Putamen (tissue), 1 donor: ENCODE measurements at places on chromosomes 4 and X.

GRCh38 chrX:43897290-43897689 is 15.0 kb upstream of the MAOB start:
- DNase-seq, result no peak

GRCh38 chr4:60809486-60809800 is 390.7 kb upstream of the ADGRL3 start:
- DNase-seq, result no peak

GRCh38 chr4:78310007-78310739 is 241.4 kb upstream of the ANXA3 start:
- DNase-seq, result no peak

GRCh38 chrX:11446336-11446735 is 153.1 kb downstream of the AMELX start:
- DNase-seq, result no peak

- DNase-seq, result no peak
Measured at GRCh38 chrX:120111611-120112010, 4.1 kb downstream of the RHOXF1 start.
